ENCODE measurements at places on chromosomes 16 and 17. TPM values are rescaled to one million over a fixed set of nuclear protein-coding genes. Genes with fewer than 3 reads are reported as not detected.
A peak's percentile ranks its signal among the peaks of the same experiment; 100 is the strongest.

DNA sequence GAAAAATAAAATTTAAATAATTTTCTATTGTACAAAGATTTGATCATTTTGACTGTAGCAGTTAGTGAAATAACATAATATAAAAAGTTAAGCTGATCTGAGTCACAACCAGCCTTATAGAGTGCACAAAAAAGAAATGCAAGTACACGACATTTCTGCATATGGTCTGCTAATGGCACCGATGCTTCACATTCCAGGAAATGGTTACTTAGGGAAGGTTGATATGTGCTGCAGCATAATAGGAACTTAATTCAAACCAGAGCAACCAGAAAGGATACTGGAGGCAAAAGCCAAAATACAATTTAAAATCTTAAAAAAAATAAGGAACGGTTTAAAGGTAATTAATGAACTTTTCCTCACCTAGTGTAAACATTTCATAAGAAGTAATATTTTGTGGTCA lies 10.0 kb upstream of the CFDP1 start:
- no peak for DNase-seq
- no peaks in the 10 kb centered on the region for H3K27me3 ChIP-seq
- H3K27ac ChIP-seq = no peak overlapping the region
- H3K36me3 ChIP-seq = peaks cover 6% of the 10 kb centered on the region
- no peak overlapping the region for H3K4me3 ChIP-seq
- peaks cover 9% of the 10 kb centered on the region for H3K4me1 ChIP-seq

DNA sequence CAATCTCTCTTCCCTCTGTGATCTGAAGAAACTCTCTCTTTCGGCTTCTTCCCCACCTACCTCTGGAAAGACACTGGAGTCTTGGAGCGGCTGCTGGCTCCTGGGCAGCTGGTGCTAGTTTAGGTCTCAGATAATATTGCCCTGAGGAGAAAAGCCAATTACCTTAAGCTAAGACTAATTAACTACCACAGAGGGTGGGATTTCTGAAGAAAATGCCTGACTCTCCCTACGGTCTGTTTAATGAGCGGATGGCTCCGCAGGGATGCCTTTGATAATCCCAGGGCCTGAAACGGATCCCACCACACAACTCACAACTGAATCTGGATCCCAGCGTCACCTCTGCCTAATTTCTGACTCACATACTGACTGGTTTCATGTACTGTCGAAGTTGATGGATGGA lies 127.0 kb upstream of the NLRP1 start:
- H3K4me1 ChIP-seq = no peaks in the 10 kb centered on the region
- no peak for DNase-seq
- H3K4me3 ChIP-seq = no peak overlapping the region
- H3K27ac ChIP-seq = no peak overlapping the region
- H3K27me3 ChIP-seq = no peaks in the 10 kb centered on the region

DNA sequence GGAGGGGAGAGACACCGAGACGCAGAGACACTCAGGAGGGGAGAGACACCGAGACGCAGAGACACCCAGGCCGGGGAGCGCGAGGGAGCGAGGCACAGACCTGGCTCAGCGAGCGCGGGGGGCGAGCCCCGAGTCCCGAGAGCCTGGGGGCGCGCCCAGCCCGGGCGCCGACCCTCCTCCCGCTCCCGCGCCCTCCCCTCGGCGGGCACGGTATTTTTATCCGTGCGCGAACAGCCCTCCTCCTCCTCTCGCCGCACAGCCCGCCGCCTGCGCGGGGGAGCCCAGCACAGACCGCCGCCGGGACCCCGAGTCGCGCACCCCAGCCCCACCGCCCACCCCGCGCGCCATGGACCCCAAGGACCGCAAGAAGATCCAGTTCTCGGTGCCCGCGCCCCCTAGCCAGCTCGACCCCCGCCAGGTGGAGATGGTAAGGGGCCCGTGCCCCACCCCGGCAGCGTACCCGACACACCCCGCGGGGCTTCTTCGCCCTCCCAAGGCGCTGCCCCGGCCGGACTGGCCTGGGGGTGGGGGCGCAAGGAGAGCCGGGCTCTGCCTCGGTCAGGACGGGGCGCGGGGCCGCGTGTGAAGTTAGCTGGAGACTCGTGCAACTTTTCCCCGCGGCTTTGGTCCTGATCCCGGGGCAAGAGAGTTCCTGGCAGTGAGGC lies 427 bp downstream of the PPP1R1B start:
- peak overlapping the region; percentile 45 for H3K4me3 ChIP-seq
- H3K27ac ChIP-seq = no peak overlapping the region
- peaks cover 20% of the 10 kb centered on the region for H3K4me1 ChIP-seq
- no peaks in the 10 kb centered on the region for H3K27me3 ChIP-seq
- H3K36me3 ChIP-seq = no peaks in the 10 kb centered on the region

The OTOA gene
- not detected for total RNA-seq

The HOXB4 gene
- total RNA-seq = 11.5 TPM

- peaks cover 12% of the 10 kb centered on the region for H3K4me1 ChIP-seq
- H3K4me3 ChIP-seq = no peak overlapping the region
- no peak for DNase-seq
- H3K27ac ChIP-seq = no peak overlapping the region
- H3K27me3 ChIP-seq = no peaks in the 10 kb centered on the region
These were observed 13.1 kb upstream of the LPCAT2 start for GRCh38 chr16:55495616-55496289.

- no peak overlapping the region for H3K27ac ChIP-seq
- no peaks in the 10 kb centered on the region for H3K27me3 ChIP-seq
These were observed 68.5 kb downstream of the ZDHHC7 start for GRCh38 chr16:84942786-84943185.

DNA sequence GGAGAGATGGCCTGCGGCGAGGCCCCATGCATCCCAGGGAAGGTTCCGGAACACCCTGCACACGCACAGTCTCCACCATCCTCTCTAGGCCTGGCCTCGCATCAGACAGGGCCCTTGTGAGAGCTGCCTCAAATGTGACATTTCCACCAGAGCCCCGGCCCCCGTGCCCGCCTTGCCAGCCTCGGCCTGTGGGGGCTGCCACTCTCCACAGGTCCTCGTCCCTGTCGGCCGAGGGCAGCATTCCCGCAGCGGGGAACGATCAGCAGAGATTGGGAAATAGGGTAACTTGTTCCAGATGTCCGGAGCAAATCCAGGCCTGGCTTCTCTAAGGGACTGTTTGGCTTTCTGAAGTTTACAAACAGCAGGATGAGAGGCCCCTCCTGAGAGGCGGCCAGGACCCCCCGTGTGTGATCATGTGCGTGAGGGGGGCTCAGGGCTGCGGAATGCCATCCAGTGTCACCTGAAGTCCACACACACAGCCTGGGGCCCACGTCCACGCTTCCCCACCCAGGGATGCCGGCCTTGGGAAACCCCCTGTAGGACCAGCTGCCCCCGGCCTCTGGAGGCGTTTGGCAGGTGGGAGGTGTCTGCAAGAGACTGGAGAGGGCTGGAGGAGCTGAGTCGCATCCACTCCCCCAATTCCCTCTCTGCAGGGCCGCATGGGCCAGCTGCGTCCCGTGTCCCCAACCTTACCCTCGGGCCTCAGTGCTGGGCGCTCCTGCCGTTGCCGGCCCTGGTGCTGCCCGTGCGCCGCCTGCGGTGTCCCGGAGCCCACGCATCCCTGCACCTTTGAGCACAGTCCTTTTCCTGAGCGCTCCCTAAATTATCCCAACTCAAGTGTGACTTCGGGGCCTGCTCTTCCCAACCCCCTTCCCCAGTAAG lies 70.4 kb downstream of the ZDHHC7 start:
- no peaks in the 10 kb centered on the region for H3K36me3 ChIP-seq
- H3K4me3 ChIP-seq = no peak overlapping the region
- no peak for DNase-seq
- no peaks in the 10 kb centered on the region for H3K27me3 ChIP-seq

DNA sequence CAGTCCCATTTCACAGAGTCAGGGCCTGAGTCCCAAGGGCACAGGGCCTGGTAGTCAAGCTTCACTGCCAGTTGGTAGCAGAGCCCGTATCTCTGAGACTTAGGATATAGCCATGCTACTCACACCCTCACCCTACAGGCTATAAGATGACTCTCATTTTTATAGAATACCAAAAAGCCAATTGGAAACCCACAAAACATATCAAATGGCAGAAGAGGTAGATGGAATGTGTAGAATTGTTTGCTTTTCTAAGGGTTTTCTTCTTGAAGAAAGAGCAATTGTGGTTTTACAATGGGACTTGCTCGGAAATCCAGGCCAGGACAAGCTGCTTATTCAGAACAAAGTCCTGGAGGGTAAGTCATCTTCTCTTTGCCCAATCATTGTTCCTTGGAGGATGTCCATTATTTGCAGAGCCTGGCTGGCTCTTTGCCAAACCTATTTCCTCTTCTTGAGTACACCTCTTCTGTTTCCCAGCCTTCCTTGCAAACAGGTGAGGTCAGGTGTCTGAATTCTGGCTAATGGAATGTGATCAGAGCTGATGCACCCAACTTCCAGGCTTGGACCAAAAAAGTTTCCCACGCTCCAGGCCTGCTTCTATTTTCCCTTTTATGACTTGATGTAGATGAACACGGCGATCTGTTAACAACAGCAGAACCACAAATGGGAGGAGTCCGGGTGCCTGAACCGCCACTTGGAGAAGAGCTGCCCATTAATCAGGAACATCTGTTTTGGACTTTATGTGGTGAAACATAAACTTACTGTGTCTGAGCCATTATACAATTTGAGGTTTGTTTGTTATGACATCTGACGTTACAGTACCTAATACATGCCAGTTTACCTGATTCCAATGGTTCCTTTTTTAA lies 16.9 kb upstream of the CCL22 start:
- H3K27me3 ChIP-seq = no peaks in the 10 kb centered on the region
- no peak for DNase-seq
- no peak overlapping the region for H3K27ac ChIP-seq
- no peak overlapping the region for H3K4me3 ChIP-seq
- no peaks in the 10 kb centered on the region for H3K4me1 ChIP-seq
- no peaks in the 10 kb centered on the region for H3K36me3 ChIP-seq

GRCh38 chr17:49777563-49777962 lies 10.9 kb upstream of the KAT7 start:
- no peaks in the 10 kb centered on the region for H3K27me3 ChIP-seq
- H3K4me1 ChIP-seq = peaks cover 24% of the 10 kb centered on the region
- H3K36me3 ChIP-seq = no peaks in the 10 kb centered on the region
- DNase-seq = no peak
- H3K4me3 ChIP-seq = no peak overlapping the region
- peak overlapping the region; percentile 74 for H3K27ac ChIP-seq

DNA sequence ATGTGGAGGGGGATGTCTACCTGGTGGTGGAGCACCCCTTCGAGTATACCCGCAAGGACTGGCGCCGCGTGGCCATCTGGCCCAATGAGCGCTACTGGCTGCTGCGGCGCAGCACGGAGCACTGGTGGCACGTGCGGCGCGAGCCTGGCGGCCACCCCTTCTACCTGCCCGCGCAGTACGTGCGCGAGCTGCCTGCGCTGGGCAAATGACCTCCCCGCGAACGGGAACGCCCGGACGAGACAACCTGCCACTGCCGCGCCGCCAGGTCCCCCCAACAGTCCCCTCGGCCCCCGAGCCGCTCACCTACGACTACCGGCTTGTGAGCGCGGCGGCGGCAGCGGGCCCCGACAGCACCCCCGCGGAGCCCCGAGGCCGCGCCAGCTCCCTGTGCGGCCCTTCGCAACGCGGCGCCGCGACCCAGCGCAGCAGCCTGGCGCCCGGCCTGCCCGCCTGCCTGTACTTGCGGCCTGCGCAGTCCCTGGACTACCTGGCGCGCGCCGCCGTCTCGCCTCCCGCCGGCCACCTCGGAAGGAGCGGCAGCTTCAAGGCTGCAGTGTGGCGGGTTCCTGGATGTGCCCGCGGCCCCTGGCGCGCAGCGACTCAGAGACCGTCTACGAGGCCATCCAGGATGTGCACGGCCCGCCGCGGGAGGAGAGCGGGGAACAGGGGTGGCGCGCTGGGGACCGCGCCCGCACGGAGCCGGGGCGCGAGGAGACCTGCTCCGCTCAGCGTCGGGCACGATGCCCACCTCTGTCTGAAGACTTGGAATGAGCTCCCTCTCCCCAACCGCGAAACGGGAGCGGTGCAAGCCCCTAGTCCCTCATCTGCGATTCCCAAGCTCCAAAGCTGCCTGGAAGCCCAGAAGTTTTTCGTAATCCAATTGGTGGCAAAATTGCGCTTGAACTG lies 48.7 kb upstream of the AMZ2 start:
- peak overlapping the region; percentile 72 for H3K4me3 ChIP-seq
- H3K4me1 ChIP-seq = peaks cover 54% of the 10 kb centered on the region
- no peak overlapping the region for H3K27ac ChIP-seq

DNA sequence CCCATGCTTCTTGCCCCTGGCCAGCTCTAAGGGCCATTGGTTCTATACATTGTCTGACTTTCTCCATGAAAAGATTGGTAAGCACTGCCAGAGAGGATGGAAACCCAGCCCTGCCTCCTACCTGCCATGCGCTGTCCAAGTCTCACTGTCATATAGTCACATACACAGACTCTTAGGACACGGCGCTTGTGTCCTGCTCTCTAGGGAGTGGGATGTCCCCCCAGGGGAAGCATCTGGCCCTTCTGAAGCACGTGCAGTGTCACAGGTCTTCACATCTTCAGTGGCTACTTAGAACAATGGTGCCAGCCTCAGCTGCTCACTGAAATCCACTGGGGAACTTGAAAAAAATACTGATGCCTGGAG lies 38.7 kb downstream of the MYO18A start:
- no peaks in the 10 kb centered on the region for H3K36me3 ChIP-seq
- H3K27me3 ChIP-seq = no peaks in the 10 kb centered on the region
- H3K4me3 ChIP-seq = peak overlapping the region; percentile 68
- DNase-seq = no peak
- H3K4me1 ChIP-seq = peaks cover 56% of the 10 kb centered on the region

- DNase-seq = no peak
- peak overlapping the region; percentile 56 for H3K27ac ChIP-seq
- peaks cover 28% of the 10 kb centered on the region for H3K36me3 ChIP-seq
- H3K4me3 ChIP-seq = no peak overlapping the region
- peaks cover 43% of the 10 kb centered on the region for H3K4me1 ChIP-seq
These were observed 2.7 kb downstream of the TNFAIP1 start for GRCh38 chr17:28338056-28338768.

- peaks cover 26% of the 10 kb centered on the region for H3K4me1 ChIP-seq
- H3K27ac ChIP-seq = peak overlapping the region; percentile 37
- no peaks in the 10 kb centered on the region for H3K36me3 ChIP-seq
- no peak for DNase-seq
These were observed 2.2 kb downstream of the JUP start for GRCh38 chr17:41784207-41784744.

The RRAD gene
- 43.2 TPM for total RNA-seq

DNA sequence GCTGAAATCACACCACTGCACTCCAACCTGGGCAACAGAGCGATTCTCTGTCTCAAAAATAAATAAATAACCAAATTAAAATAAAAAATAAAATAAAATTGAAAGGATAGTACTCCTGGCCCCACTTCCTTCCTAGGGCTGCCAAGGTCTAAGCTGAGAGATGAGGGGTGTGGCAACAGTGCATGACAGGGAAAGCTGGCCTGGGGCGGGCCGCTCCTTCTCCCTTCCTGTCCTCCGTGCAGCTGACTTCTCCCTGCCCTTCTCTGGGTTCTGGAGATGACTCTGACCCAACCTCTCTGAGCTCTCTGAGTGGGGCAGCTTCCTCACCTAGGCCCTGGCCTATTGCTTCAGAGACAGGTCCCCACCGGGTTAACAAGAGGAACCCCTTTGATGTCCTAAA lies 8.7 kb upstream of the SLC25A39 start:
- no peaks in the 10 kb centered on the region for H3K4me1 ChIP-seq
- no peak for DNase-seq
- no peak overlapping the region for H3K27ac ChIP-seq
- H3K27me3 ChIP-seq = no peaks in the 10 kb centered on the region
- no peaks in the 10 kb centered on the region for H3K36me3 ChIP-seq
- no peak overlapping the region for H3K4me3 ChIP-seq

- peaks cover 15% of the 10 kb centered on the region for H3K4me1 ChIP-seq
- H3K36me3 ChIP-seq = no peaks in the 10 kb centered on the region
These were observed 25.1 kb downstream of the STAT5B start for GRCh38 chr17:42251115-42251514.
